Activated CD4-positive, alpha-beta T cell treated with anti-CD3 and anti-CD28 coated beads, Interleukin-2, amount 50 U/mL, for 1 hour (primary cell): ENCODE measurements at places on chromosomes 16 and 17.

DNA sequence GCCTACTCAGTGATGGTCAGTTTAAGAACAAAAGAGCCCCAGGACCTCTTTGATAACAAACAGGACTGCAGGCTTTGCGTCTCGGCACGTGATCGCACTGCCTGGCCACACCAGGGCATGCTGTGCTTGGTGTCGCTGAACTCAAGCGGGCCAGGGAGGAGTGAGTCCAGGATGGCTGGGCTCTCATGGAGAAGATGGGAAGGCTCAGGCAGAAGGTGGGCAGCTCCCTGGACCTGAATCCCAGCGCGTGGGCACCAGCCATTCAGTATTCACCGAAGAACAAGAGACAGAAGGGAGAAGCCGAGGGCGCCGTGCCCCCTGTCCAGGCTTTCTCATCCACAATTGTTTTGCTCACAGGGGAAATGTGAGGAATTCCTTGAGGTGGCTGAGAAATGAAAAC lies 11.9 kb downstream of the KATNB1 start:
- DNase-seq = no peak

- DNase-seq = no peak
These were observed 863 bp downstream of the ADPRM start for GRCh38 chr17:10698096-10698818.

GRCh38 chr16:89257281-89257731 lies 39.8 kb downstream of the ZNF778 start:
- DNase-seq = no peak

DNA sequence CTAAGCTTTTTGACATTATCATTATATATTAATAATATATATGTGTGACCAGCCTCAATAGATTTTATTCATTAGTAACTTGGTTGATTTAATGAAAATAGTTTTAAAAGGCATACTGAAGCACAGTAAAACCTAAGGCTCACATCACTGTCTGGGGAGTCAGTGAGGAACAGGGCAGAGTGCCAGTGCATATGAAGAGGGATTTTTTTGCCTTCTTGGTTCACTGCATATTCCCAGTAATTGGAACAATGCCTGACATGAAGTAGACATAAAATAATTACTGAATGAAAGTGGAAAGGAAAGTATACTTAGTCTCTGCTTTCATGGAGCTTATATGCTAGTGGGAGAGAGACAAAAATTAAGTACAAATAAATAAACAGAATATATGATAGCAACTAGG lies 81.1 kb downstream of the FTO start:
- DNase-seq = no peak

GRCh38 chr16:2897110-2897509 lies 14.1 kb downstream of the FLYWCH2 start:
- DNase-seq = no peak

GRCh38 chr16:55056585-55057401 lies 126.1 kb downstream of the IRX5 start:
- DNase-seq = no peak

DNA sequence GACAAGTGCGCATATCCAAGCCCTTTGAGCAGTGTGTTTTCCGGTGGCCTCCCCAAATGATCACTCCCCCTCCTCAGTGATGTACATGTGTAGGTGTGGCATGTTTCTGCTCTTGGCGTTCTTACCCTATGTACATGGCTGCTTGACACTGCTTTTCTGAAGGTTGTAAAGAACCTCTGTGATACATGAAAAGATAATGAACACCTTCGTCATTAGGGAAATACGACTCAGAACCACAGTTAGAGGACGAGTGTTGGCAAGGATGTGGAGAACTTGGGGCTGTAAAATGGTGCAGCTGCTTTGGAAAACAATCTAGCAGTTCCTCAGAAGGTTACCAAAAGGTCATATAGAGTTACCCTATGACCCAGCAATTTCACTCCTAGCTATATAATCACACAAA lies 28.6 kb downstream of the CEP95 start:
- no peak for DNase-seq

- DNase-seq = no peak
These were observed 224.3 kb downstream of the MSI2 start for GRCh38 chr17:57480438-57481196.

DNA sequence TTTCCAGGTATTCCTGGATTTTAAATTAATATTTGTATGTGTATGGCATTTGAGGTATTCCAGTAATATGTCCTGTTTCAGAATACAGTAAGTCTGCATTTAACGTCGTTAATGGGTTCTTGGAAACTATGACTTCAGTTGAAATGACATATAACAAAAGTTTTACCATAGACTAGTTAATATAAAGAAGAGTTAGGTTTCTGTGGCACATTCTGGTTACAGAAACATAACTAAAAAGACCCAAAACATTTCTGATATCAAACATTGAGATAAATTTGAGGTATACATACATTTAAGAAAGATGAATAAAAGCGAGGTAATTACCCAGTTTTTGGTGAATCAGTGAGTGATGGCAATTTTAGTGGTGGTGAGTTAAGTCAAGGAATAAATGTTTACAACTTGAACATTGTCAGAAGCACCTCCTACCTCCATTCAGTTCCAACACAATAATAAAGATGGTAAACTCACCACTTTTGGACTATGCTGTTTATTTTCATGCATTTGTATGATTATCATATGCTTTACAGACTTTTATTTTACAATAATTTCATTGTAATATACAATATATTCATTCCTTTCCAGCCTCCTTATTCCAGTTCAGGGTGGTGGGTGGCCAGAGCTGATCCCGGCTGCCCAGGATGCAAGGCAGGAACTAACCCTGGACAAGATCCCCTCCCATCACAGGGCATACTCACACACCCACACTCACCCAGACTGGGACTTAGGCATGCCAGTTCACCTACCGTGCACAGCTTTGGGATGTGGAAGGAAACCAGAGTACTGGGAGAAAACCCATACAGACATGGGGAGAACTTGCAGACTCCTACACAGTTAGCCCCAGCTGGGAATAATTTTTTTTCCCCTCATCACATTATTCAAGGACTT lies 9.7 kb downstream of the LUC7L3 start:
- no peak for DNase-seq

DNA sequence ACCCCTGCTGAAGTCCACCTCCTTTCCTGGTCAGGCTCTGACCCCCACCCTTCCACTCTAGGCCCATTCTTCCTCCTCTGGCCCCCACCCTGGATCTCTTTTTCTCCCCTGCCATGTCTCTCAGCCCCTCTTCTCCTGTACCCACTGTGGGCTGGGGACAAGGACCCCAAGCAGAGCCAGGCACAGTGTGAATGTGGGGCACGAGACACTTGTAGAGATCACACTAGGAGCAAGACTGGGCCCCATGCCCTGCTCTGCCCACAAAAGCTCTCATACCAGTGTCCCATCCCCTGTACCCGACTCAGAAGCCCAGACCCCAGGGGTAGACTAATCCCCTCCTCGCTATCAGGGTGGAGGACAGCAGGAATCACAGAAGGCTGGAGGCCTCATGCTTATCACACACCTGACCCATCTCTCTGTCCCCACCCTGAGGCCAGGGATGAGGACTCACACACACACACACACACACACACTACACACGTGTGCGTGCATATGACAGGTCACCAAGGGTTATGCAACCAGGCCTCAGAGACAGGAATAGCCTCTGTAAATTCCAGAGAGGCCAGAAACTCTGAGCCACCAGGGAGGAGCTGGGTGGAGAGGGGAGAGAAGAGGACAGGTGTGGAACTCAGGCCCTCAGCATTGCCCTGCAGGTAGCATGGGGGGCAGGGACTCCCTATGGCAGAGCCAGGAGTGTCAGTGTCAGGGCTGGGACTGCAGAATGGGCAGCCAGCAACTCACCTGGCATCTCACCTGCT lies 21.1 kb downstream of the ARHGAP27 start:
- DNase-seq = no peak

DNA sequence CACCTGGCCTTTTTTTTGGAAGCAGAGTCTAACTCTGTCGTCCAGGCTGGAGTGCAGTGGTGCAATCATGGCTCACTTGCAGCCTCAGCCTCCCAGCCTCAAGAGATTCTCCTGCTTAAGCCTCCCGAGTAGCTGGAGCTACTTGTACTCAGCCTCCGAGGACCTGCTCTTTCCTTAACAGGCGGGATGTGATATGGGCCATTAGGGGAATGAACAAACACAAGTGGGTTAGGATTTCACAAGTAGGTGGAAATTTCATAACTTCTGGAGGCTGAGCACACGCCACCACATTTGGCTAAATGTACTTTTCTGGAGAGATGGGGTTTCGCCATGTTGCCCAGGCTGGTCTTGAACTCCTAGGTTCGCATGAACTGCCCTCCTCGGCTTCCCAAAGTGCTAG lies 4.1 kb downstream of the PAM16 start:
- no peak for DNase-seq

- DNase-seq = no peak
These were observed 946 bp downstream of the OSGIN1 start for GRCh38 chr16:83953796-83954576.

DNA sequence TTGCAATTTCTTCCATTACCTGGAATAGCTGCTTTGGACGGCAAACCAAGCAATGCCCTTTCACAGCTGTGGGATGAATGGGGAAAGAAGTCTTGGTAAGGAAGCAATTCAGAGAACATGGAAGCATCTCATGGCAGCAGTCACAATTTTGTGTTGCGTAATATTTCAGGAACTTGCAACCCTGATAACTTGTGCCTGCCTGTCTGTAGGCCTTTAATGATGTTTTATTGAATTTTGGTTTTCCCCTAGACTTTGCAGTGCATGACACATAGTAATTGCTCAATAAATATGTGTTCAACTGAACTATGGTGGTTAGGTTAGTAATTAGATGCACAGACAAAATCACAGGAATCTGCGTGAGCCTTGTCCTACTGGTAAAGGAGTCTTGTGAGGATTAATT lies 439.5 kb downstream of the WWOX start:
- no peak for DNase-seq

DNA sequence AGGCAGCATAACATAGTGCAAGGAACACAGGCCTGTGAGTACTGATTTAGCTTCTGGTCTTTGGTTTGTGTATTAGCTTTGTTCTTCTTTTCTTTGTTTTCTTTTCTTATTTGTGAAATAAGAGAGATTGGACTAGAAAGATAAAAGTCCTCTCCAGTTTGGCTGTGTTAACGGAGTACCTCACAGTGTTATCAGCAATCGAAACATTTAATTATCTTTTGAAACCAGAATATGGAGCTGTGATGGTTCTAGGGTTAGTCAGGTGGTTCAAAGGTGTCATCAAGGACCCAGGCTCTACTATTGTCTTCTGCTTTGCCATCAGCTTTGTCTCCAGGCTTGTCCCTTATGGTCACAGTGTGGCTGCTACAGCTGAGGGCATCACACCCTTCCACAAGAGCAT lies 25.6 kb downstream of the ADORA2B start:
- no peak for DNase-seq

- no peak for DNase-seq
These were observed 252.3 kb downstream of the SNX29 start for GRCh38 chr16:12228602-12229499.

GRCh38 chr16:47921535-47921934 lies 234.3 kb downstream of the ABCC12 start:
- no peak for DNase-seq

DNA sequence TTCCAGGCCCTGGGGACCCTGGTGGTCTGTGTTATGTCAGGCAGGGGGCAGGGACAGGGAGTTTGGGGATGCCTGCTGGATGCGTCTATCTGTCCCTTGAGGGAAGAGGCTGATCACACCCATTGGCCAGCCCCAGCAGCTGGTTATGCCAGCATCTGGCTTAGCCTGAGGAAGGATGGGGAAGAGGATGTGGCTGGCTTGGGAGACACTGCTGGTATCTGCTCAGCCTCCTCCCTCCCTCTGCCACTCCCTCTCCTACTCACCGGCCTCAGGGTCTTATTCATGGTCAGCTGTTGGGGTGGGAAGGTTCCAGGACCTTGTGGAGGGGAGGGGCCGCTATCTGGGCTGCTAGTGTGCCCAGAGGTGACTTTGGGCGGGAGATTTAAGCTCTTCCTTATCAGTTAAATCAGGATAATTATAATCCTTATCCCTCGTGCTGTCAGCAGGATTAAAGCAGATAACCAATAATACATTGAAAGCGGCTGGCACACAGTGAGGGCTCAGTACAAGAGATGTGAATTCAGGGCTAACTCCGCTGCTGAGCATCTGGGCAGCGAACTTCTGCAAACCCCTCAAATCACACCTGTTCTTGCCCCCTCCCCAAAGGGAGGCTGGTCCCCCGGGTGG lies 36.0 kb upstream of the MLKL start:
- DNase-seq = no peak

- DNase-seq = no peak
These were observed 197.3 kb downstream of the CEP112 start for GRCh38 chr17:65994679-65995078.

GRCh38 chr16:3059723-3060242 lies 5.7 kb upstream of the IL32 start:
- no peak for DNase-seq

- no peak for DNase-seq
These were observed 39.7 kb downstream of the MRTFB start for GRCh38 chr16:14110728-14111251.

- no peak for DNase-seq
These were observed 18.3 kb downstream of the RARA start for GRCh38 chr17:40327244-40327729.

DNA sequence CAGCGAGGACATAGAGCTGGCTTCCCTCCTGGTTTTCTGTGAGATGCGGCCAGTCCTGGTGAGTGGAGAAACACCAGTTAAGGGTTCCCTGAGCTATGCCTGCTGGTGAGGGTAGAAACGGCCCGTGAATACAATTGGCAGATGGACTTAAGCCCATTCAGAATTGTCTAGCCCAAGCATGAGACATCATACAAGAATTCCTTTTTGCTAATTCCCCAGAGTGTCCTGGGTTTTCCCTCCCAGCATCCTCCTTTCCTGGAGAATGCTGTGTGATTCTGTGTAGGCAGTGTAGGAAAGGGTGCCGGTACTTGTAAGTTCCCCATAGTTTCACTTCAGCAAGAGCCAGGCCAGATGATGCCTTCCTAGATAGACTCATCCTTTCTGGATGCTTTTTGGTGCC lies 65.1 kb downstream of the SDR42E1 start:
- DNase-seq = no peak

- DNase-seq = no peak
These were observed 41.0 kb upstream of the MSI2 start for GRCh38 chr17:57215317-57215716.

GRCh38 chr17:43338886-43339516 lies 59.8 kb upstream of the ARL4D start:
- DNase-seq = peak; percentile 64

GRCh38 chr16:66902648-66903543 lies 15.8 kb downstream of the CDH16 start:
- DNase-seq = no peak

- no peak for DNase-seq
These were observed 27.5 kb downstream of the TVP23A start for GRCh38 chr16:10791048-10791447.

- no peak for DNase-seq
These were observed 899 bp downstream of the ACE start for GRCh38 chr17:63477480-63478440.
